Large intestine (tissue), 12 donors: ENCODE measurements at places on chromosomes 1 and 21. TPM values are rescaled to one million over a fixed set of nuclear protein-coding genes. Genes with fewer than 3 reads are reported as not detected.

DNA sequence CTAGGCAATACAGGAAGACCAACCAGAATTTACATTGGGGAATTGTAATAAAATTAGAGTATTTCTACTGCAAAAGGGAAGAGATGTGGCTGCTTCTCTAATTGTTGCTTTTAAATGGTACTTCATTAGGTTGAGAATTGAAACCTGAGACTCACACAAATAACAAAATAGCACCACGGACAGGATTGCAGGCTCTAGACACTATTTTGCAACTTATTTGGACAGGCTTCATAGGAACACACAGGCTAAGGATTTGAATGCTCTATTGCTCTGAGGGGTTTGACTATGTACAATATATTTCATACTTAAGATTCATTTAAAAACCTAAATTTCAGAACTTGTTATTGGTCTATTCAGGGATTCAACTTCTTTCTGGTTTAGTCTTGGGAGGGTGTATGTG lies 79.6 kb downstream of the ATP1B1 start:
- no peak overlapping the region for H3K27ac ChIP-seq
- DNase-seq: no peak
- H3K4me1 ChIP-seq: no peaks in the 10 kb centered on the region
- no peaks in the 10 kb centered on the region for H3K27me3 ChIP-seq

- H3K27ac ChIP-seq: no peak overlapping the region
- no peak for DNase-seq
Measured at GRCh38 chr1:40825435-40825788, 36.8 kb downstream of the CITED4 start.

- no peak overlapping the region for H3K27ac ChIP-seq
- H3K4me3 ChIP-seq: no peak overlapping the region
- H3K27me3 ChIP-seq: no peaks in the 10 kb centered on the region
- peaks cover 15% of the 10 kb centered on the region for H3K4me1 ChIP-seq
Measured at GRCh38 chr1:54070171-54070837, 16.9 kb downstream of the TCEANC2 start.

GRCh38 chr1:117136749-117137148 lies 15.2 kb upstream of the TRIM45 start:
- H3K27me3 ChIP-seq: no peaks in the 10 kb centered on the region
- H3K27ac ChIP-seq: no peak overlapping the region
- no peak overlapping the region for H3K4me3 ChIP-seq
- DNase-seq: no peak
- no peaks in the 10 kb centered on the region for H3K36me3 ChIP-seq

DNA sequence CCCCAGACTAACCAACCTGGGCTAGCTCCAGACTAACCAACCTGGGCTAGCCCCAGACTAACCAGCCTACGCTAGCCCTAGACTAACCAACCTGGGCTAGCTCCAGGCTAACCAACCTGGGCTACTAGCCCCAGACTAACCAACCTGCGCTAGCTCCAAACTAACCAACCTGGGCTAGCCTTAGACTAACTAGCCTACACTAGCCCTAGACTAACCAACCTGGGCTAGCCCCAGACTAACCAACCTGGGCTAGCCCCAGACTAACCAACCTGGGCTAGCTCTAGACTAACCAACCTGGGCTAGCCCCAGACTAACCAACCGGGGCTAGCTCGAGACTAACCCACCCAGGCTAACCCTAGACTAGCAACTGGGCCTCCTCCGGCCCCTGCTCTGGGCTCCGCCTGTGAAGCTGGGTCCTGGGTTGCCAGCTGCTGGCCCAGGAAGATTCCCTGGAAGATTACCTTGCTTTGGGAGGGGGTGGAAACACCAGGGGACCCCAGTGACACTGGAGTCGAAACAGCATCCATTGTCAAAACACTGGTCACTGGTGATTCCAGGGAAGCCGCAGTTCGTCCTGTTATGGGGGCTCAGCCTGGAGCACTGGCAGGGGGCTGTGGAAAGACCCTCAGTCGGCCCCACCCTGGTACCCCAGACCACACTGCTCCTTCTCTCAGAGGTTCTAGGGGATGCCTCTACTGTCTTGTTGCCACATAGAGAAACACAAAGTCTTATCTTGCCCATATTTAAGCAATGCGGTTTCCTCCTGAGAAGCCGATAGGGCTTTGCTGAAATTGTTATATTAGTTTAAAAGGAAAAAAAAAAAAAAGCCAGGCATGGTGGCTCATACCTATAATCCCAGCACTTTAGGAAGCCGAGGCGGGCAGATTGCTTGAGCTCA lies 1.1 kb downstream of the TFF2 start:
- no peak overlapping the region for H3K27ac ChIP-seq
- no peaks in the 10 kb centered on the region for H3K27me3 ChIP-seq
- peaks cover 10% of the 10 kb centered on the region for H3K4me1 ChIP-seq
- H3K4me3 ChIP-seq: no peak overlapping the region
- DNase-seq: no peak

Gene TNN
- polyA plus RNA-seq: 0.70 TPM
